ENCODE measurements at places on chromosomes 5 and 9.
A peak's percentile ranks its signal among the peaks of the same experiment; 100 is the strongest.

DNA sequence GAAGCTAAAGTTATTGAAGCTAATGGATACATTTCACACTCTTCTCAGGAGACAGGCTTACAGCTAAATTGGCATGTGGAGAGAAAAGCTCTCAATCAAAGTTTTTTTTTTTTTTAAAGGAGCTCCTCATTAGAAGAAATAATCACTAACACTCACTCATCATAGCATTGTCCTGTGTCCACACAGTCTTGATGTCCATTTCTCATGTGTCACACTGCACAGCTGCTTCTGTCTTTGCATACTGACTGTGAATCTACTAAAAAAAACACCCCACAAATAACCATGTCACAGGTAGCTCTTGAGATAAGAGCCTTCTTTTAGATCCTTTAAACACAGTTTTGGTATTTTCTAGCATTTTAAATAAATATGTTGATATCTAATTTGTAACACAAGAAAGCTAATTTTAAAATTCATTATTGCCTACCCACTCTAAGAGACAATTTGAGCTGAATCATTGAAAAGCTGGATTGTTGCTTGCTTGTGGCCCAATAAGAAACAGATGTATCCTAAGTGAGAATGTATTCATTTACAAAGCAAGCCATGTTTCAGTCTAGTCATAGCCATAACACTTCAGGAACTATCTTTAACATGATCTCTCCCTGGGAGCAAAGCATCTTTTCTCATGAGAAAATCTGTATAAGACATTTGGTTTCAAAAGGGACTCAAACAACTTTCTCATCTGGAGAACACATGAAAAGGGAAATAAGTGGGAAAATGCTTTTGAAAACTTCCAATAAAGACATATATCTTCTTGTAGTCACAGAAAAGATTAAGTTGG lies 48.1 kb upstream of the PCSK1 start:
- DNase-seq: no peak

GRCh38 chr5:144393641-144394435 lies 223.2 kb downstream of the KCTD16 start:
- DNase-seq: no peak

DNA sequence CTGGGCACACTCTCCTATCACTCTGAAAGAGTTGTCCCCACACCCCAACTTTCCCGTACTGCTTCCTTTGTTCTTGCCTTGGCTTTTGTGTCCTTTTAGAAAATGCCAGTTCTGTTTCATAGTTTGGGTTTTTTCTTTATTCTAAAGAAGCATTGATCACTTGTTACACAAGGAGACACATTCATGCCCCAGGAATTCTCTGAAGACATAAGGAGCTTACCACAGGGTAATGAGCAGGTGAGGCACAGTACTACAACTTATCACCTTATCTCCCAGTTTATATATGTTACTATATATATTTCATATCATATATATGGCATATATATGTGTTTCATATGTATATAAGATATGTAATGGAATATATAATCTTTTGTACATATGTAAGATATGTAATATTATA lies 6.5 kb upstream of the SSBP2 start:
- no peak for DNase-seq

- no peak for DNase-seq
Measured at GRCh38 chr5:155732587-155733376, 594.2 kb upstream of the SGCD start.

- DNase-seq: peak; percentile 54
Measured at GRCh38 chr9:134455934-134456755, 129.9 kb downstream of the RXRA start.

DNA sequence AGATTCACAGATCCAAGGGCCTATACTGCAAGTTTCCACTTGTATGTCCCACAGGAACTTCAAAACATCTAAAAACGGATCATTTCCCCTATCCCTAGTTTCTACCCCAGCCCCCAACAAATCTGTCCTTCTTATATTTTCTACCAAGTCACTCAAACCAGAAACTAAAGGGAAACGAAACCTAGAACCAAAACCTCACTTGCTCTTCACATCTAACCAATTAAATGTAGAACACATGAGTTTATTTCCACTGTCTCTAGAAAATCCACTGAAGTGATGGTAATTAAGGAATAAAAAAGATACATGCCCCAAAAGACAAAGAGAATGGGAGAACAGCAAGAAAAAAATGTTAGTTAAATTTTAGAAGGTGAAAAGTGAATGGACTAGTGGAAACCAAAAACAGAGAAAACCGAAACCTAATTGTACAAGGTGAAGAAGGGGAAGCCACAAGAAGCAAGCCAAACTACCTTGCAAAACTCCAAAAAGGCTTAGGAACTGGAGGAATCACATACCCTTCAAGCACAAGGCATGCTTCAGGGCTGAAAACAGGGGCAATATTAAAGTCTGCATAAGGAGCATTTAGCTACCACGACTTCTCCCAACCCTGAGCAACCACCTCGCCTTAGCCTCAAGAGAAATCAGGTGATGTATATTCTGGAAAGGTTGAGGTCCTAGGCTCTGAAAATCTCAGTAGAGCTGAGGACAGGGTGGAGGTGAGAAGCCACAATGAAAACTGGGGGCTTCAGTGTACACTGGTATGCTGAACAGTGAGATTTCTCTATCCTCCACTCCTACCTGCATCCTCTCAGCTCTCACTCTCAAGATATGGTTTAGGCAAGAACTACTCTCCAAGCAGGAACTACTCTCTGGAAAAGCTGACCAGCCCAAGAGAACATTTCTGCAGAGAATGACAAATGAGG lies 11.1 kb downstream of the SMU1 start:
- DNase-seq: no peak

DNA sequence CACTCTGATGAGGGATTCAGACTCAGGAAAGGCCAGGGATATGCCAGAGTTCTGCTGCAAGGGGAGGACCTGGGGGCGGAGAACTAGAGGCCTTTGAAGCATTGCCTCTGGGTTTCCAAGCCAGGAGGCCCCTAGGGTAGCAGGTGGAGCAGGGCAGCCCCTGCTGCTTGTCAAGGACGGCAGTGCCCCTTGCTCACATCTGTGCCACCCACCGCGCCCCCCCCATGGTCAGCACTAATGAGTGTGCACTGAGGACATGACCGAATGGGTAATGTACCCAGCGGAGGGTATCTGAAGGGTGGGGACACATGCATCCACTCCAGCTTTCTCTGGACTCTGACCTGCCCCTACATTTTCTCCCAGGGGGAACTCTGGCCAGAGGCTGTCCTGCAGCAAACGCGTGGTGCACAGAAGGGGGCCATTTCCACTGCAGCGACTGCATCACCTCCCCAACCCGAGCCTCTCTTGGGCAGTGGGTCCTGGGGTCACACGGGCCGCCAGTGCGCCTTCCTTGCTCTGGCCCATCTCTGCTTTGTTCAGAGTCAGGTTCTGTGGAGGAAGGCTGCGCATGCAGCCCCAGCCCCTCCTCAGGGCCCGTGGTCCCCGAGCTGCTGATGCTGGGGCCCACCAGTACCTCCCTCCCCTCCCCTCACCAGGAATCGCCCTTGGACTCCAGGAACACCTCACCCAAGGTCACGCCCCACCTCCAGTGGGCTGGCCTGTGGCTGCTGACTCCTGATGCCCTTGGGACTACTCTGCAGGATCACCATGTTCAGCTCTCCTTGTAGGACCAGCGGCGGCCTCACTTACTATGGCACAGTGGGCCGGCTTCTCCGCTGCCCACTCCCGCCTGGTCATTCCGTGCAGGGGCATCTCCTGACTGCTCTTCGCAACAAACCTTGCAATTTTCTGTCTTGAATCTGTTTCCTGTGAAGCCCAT lies 31.2 kb downstream of the STC2 start:
- no peak for DNase-seq

GRCh38 chr5:169424670-169425378 lies 123.9 kb upstream of the SLIT3 start:
- DNase-seq: no peak

DNA sequence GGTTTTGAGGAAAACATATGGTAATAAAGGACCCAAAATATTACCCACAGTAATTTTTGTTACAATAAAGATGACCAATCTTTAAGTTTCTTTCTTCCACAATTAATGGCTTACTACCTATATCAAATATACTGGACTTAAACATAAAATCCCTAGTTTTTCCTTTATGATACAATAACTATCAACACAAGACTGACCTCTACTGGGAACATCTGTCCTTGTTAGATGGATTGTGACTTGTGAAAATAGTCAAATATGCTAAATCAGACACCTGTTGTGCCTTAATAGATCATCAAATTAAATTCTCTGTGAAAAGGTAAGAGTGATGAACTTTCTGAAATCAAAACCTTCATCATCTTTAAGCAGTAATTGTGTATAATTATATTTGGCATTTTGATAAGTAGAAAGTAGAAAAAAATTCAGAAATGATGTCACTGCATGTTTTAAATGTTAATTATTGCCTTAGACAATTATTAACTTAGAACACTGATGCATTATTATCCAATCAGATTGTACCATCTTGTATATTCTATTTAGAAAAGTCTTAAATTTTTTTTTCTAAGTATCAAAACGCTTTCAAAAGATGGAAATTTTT lies 113.6 kb downstream of the DEPDC1B start:
- no peak for DNase-seq

DNA sequence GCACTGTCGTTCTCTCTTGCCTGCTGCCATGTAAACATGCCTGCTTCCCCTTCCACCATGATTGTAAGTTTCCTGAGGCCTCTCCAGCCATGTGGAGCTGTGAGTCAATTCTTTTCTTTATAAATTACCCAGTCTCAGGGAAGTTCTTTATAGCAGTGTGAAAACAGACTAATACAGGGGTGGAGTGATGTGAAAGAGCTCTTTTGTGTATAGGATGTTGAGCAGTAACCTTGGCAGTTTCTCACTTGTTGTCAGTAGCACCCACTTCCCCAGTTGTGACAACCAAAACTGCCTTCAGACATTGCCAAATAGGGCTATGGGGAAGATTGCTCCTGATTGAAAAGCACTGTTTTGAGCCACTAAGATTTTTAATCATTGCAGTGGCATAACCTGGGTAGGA lies 552.2 kb upstream of the ZNF462 start:
- no peak for DNase-seq

- no peak for DNase-seq
Measured at GRCh38 chr9:70111641-70112236, 68.1 kb downstream of the MAMDC2 start.

DNA sequence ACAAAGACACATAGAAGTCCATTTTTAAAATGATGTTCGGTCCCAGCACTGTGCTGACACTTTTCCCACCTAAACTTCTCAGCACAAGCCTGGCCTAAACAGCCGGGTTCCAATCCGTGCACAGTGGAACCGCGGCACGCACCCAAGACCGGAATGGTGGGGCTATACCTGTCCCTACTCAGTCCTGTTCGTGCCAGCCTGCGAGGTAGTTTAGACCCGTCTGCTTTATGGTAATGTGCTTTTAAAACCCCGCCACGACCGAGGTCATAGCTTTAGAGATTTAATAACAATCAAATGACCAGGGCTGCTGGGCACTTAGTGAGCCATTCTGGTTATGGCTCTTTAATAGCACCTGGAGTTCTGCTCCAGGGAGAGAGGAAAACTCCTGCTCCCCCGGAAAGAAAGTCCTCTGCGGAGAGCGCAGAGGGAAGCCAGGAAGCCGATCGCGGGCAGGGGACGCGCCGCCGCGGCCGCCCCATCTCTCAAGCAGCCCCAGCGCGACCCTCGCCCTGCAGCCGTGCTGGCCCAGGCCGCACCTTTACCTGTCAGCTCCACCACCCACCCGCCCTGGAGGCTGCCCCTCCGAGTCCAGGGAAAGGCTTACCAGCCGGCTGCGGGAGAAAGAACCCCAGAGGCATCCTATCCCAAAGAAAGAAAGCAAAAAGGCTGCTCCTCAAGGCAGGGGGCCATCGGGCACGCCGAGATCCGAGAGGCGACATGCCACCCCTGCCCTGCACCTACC lies 511 bp downstream of the ARL15 start:
- DNase-seq: peak; percentile 5

DNA sequence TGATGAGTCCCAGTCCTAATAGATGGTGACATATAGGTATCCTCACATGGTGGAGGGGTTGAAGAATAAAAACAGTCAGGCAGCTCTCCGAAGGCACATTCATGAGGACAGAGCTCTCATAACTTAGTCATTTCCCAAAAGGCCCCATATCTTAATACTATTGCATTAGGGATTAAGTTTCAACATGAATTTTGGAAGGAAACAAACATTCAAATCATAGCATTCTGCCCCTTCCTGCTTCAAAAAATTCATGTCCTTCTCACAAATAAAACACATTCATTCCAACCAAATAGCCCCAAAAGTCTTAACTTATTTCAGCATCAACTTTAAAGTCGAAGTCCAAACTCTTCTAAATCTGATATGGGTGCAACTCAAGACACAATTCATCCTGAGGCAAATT lies 277.2 kb upstream of the NR4A3 start:
- DNase-seq: no peak

- DNase-seq: no peak
Measured at GRCh38 chr5:135359374-135360165, 39.5 kb downstream of the MACROH2A1 start.

DNA sequence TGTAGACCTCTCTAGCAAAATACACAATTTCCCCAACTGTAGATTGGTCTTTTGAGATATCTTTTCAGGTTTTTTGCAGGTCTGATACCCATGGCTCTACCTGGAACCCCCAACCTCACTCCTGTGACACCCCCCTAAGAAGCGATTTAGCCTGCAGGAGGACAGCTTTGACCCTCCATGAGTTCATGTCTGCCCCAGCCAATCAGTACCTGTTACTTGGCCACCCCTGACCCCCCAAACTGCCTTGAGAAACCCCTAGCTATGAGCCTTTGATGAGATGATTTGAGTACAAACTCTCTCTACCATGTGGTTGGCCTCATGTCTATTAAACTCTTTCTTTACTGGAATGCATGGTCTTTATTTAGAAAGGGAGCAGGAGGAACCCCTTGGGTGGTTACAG lies 25.7 kb downstream of the ABO start:
- DNase-seq: no peak

GRCh38 chr5:35473589-35473988 lies 144.1 kb upstream of the SPEF2 start:
- DNase-seq: no peak

DNA sequence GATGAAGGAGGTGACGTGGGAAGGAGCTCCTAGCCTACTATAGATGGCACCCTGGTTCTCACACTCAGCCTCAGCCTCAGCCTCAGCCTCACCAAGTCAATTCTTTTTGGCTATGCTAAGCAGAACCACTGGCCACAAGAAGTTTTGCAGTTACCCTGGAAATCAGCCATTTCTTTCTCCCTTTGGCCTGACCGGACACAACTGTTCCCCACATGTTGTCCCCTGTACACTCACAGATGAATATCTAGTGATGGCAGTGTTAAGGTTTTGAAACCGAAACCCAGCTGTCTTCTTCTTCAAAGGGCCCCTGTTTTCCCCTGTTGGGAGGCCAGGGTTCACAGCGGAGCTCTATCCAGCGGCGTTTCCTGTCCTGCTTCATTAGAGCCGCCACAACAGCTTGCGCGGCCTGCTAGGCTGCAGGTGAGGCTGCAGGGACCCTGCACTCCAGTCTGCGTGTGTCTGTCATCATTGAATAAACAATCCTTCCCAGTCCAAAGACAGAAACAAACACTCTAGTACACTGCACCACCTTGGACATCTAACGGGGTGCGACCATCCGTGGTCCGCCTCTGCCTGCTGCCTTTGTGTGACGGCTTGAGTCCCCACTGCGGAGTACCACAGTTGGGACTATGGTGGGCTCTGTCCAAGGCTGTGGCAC lies 250.5 kb downstream of the DENND1A start:
- peak; percentile 23 for DNase-seq

Measured in stimulated activated naive B cell treated with anti-CD40 and anti-IgM and Interleukin-4, amounts not matched to agents 10 μg/mL and 1 μg/mL and 100 μg/mL, for 72 hours (primary cell).